ENCODE measurements at places on chromosomes 5 and 9. TPM values are rescaled to one million over a fixed set of nuclear protein-coding genes. Genes with fewer than 3 reads are reported as not detected.

The CD180 gene
- total RNA-seq: not detected

The SPATA31C1 gene
- not detected for total RNA-seq

The PCDHA9 gene
- total RNA-seq: under 0.01 TPM

The FAT2 gene
- not detected for total RNA-seq

The GRIA1 gene
- 22.5 TPM for total RNA-seq

The CCDC180 gene
- total RNA-seq: 3.0 TPM

The DND1 gene
- total RNA-seq: not detected

The IL9 gene
- not detected for total RNA-seq

The MYMK gene
- total RNA-seq: not detected

The NUDT12 gene
- 19.9 TPM for total RNA-seq

The GDNF gene
- total RNA-seq: 0.43 TPM

The ITGA1 gene
- total RNA-seq: 104 TPM

The ADRA1B gene
- 0.43 TPM for total RNA-seq

The SAP30L gene
- 14.8 TPM for total RNA-seq

The SHOC1 gene
- total RNA-seq: under 0.01 TPM

The NHP2 gene
- 102 TPM for total RNA-seq

The PCDHB13 gene
- 0.32 TPM for total RNA-seq

The SNAPC3 gene
- total RNA-seq: 40.9 TPM

The INSL6 gene
- total RNA-seq: 0.64 TPM

The CACNA1B gene
- total RNA-seq: 0.43 TPM

The MYOZ3 gene
- under 0.01 TPM for total RNA-seq

The SPATA9 gene
- total RNA-seq: 1.3 TPM

The ROR2 gene
- 5.2 TPM for total RNA-seq

The IL4 gene
- not detected for total RNA-seq

The FOXI1 gene
- not detected for total RNA-seq

The CEMIP2 gene
- 180 TPM for total RNA-seq

The PDE8B gene
- total RNA-seq: 0.64 TPM

The SPTAN1 gene
- total RNA-seq: 477 TPM

The CARTPT gene
- total RNA-seq: not detected

The CTNND2 gene
- not detected for total RNA-seq

The PTGS1 gene
- 10.4 TPM for total RNA-seq

The TYRP1 gene
- total RNA-seq: 0.43 TPM

The LRRC70 gene
- 1.3 TPM for total RNA-seq

The OTULINL gene
- total RNA-seq: 19.6 TPM

The ADAMTS16 gene
- 2.6 TPM for total RNA-seq

The PCDHB9 gene
- total RNA-seq: 0.64 TPM

The C1QTNF3 gene
- total RNA-seq: 0.86 TPM

The PCDHGB6 gene
- total RNA-seq: 4.2 TPM

The CDX1 gene
- total RNA-seq: under 0.01 TPM

The PAEP gene
- total RNA-seq: not detected
